ENCODE measurements at places on chromosomes 5 and 9.

GRCh38 chr5:52893863-52894262 lies 95.3 kb upstream of the ITGA2 start:
- DNase-seq = no peak

GRCh38 chr9:18662320-18662719 lies 188.4 kb downstream of the ADAMTSL1 start:
- no peak for DNase-seq

- DNase-seq = no peak
These were observed 28.3 kb upstream of the CRB2 start for GRCh38 chr9:123327697-123328100.

GRCh38 chr5:137613554-137614265 lies 114.6 kb upstream of the SPOCK1 start:
- DNase-seq = peak; percentile 17

DNA sequence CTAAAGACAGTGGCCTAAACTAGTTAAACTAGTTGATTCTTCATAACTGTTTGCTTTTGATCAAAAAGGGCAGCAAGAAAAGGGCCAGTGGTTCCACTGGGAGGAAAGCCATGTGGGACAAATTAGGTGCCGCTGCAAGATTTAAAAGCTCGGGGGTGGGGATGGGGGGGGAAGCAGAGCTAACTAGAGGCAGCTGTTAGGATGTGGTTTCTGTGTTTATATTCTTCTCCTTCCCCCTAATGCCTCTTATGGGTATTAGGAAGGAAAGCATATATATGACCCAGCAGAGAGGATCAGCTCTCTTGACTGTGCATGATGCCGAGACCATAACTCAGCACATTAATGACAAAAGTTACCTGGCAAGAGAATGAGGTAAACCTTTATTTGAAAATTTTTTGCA lies 65.7 kb downstream of the EFNA5 start:
- DNase-seq = no peak

GRCh38 chr9:110175275-110175968 lies 32.5 kb downstream of the C9orf152 start:
- DNase-seq = no peak

- DNase-seq = no peak
These were observed 141.7 kb downstream of the FGF1 start for GRCh38 chr5:142544071-142544753.

Data from CD4-positive, alpha-beta T cell treated with Interferon alpha-2 for 1 hour (primary cell).